ENCODE measurements at places on chromosomes 4 and X. TPM values are rescaled to one million over a fixed set of nuclear protein-coding genes. Genes with fewer than 3 reads are reported as not detected.

GRCh38 chrX:48522291-48522690 is 683 bp downstream of the EBP start:
- DNase-seq: no peak

GRCh38 chr4:184286358-184286757 is 68.7 kb upstream of the ENPP6 start:
- no peak for DNase-seq

DNA sequence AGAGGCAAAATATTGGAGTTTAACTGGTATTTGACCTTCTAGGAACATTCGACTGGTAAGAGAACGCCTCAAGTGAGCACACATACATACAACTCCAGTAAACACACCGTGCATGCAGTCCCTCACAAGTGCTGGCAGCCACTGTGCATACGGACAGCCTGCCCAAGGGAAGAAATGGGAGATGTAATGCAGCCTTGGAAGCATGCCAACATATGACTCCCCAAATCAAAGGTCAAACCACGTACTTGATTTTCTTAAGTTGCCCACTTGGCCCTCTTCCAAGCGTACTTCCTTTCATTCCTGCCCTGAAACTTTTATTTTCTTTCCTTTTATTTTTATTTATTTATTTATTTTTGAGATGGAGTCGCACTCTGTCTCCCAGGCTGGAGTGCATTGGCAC is 206.6 kb downstream of the SPRY1 start:
- no peak for DNase-seq

Gene CENPVL3
- total RNA-seq: not detected

Gene SORBS2
- total RNA-seq: 578 TPM

DNA sequence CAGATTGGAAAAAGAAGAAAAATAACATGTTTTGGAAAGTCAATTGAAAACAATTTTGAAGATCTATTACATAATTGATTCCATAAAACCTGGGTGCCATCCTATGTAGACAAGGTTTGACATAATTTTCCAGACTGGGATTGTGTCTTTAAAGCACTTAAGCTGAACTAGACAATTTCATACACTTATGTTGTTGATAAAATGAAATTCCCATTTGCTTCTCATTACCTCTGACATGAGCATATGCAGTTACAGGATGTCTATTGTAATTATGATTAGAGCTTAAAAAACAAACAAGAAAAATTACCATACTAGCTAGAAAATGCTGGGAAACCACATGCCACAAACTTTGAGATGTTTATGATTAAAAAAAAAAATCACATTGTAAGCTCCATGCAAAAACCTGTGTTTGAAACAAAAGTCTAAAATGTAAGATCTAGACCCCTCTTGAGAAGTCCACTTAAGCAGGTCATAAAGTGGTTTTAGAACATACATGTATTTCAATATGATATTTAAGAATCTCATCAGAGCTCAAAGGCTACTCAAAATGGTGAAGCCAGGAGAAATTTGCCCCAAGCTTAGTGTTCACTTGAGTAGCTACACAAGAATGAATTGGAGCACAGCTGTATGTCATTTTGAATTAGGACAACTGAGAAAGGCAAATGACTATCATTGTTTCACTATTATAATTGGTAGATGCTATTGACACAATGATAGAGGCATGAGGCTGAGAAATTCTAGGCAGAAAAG is 181.1 kb upstream of the PABPC4L start:
- DNase-seq: no peak

DNA sequence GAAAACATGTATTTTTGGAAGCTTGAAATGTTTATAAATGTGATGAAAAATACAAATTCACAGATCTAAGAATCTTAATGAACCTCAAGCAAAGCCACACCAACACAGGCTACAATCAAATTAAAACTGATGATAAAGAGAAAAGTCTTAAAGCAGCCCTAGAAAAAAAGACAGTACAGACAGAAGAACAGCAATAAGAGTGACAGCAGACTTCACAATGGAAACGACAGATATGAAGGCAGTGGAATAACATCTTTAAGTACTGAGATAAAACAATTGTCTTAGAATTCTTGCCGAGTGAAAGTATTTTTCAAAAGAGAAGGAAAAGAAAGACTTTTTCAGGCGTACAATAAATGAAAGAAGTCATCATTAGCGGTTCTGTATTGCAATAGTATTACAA is 423.6 kb upstream of the LCORL start:
- no peak for DNase-seq

Gene PFKFB1
- not detected for total RNA-seq

GRCh38 chr4:83129264-83129663 is 14.7 kb upstream of the PLAC8 start:
- DNase-seq: no peak

Gene CFAP47
- total RNA-seq: not detected

Measured in right cardiac atrium (tissue), 5 donors.